ENCODE measurements at places on chromosomes 7 and 10.

DNA sequence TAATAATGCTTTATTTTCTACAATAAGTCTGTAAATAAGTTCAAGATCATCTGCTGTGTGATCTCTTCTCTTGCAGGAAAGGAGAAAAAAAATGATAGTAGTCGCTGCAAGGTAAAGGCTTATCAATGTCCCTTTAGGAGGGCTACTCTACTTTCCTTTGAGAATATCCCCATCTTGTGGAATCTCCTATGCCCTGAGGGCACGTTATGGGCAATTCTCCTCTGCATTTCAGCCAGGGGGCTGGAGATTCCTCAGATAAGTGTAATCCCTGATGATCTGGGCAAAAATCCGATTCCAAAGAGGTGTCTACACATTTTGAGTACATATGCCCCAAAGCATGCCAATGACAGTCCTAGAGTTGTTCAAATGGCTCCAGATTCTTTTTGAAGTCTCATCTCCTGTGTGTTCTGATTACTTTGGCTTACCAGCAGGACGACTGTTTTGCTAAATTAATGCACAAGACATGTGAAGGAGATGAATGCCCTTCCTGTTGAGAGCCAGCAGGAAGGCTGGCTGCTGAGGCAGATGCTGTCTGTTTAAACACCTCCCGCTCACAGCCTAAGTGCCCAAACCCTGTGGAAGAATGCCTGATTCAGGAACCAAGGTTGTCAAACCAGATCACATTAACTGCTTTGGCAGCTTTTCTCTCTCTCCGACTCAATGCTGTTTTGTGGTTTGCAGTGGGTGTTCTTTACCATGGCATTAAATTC is 171.2 kb upstream of the COL1A2 start:
- peak; percentile 72 for DNase-seq

DNA sequence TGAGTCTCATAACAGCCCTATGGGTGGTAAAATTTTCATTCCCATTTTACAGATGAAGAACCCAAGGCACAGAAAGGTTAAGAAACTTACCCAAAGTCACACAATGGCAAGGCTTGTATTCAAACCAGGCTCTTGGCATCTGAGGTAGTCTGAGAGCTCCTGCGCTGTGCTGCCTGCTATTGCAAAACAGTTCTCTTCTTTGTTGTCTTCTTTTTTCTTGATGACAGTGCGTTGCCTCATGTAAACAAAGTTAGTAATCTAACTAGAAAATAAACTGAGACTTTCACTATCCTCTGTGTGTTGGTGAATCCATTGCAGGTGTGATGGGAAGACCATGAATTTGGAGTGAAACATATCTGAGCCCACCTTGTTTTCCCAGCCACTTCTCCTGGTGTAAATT is 240.8 kb downstream of the PTEN start:
- DNase-seq: no peak

GRCh38 chr10:76299501-76299900 is 868.1 kb downstream of the LRMDA start:
- no peak for DNase-seq

DNA sequence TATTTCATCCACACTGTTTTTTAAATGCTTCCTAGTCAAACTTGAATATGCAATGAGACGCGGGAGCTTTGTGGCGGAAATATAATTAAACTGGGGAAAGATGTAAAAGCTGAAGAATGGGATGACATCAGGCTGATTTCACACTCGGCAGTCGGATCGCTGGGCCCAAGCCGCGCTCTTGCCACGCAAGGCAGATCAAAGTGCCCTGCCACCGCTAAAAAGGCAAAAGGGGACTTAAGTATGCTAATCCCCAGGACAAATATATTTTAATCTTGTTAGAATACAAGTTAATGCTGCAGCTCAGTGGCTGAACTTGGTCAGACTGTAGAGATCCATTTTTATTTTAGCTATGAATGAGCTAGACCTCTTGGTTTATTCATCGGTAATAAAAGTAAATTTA is 13.8 kb downstream of the EN2 start:
- DNase-seq: no peak

DNA sequence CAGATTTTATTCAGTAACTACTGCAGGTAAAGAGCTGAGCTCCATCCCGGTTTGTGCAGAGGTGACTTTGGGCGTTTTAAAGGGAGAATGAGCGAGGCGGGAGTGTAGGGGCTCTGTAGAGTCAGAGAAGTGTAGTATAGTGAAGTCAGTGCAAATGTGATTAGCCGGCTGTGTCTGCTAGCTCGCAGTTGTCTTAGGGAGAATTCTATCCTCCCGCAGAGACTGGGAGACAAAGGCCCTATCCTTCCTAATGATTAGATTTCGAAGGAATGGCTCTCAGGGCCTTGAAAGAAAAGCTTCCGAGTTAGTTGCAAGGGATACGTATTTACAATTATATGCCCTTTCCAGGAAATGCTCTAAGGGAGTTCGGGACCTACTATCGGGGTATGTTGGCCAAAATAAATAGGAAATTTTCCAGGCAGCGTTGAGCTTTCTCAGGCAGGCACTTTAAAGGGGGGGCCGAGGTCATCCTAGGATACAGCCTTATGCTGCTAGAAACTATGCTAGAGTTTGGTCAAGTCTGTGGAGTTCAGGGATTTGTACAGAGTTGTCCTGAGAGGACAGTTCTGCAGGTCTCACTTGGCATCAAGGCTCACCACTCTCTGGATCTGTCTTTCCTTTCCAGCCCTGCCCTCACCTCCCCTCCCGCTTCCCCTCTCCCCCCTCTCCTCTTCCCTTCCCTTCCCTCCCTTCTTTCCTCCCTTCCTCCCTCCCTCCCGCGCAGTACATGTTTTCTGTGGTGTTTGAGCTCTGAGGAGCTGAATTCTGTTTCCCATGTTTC is 825 bp downstream of the MRPL32 start:
- peak; percentile 17 for DNase-seq

- no peak for DNase-seq
Observed at GRCh38 chr10:124572751-124573150, 111.1 kb downstream of the LHPP start.

- no peak for DNase-seq
Observed at GRCh38 chr10:109824206-109824605, 99.1 kb downstream of the XPNPEP1 start.

Measured in spinal cord (tissue), 10 donors.